ENCODE measurements at places on chromosomes 6 and 20.

DNA sequence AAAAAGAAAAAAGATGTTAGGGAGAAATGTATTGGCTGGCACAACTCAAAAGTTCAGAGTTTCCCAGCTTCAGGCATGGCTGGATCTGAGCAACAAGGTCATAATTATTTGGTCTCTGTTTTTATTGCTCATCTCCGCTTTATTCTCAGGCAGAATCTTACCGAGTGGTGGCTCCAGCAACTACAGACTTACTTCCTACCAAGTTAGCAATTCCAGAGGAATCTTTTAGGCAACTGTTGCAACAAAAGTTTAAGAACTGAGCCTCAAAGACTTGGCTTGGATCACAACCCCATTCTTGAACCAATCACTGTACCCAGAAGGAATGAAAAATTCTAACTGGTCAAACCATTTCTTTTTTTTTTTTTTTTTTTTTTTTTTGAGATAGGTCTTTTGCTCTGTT, 35.5 kb upstream of the NCOA3 start:
- DNase-seq, result no peak

GRCh38 chr6:130964289-130964688, 98.8 kb downstream of the EPB41L2 start:
- no peak for DNase-seq

- no peak for DNase-seq
Observed at GRCh38 chr6:108556866-108557493, 3.7 kb upstream of the FOXO3 start.

DNA sequence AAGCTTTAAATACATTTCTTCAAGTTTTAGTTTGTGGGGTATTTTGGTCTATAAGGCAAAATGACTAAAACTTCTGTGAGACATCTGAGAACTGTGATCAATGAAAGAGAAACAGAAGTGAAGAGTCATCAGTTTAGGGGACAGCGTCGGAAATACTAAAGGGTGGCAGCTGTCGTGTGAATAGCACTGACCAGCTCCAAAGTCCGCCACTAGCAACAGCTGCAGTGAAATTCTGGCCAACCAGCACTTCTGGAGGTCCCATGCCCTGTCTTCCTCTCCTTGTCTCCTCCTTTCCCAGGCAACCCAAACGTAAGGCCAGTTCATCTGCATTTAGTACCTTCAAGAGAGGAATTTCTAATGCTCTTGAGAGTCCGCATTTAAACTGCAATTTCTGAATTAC, 87.5 kb downstream of the DACT2 start:
- no peak for DNase-seq

DNA sequence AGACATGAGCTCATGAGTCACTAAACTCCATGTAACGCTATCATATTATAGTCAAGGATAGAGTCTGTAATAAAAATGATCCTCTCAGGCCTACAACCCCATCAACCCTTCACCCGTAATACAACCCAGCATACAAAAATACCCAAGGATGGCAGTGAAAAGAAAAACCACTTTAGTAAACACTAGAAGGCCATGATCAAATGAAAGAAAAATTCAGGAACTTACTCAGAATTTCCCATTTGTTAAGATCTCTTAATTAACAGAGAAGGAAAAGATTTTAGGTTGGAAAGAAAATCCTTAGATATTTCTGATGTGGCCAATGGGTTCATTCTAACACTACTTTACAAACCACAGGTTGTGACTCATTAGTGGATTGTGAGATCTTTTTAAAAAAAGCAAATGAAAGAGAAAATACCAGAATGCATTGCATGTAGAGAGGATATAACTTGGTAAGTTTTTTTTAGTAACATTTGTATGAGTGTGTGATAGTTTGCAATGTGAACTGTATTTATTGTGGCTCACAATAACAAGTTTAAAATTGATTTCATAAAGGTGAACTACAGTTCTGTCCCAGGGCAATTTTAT, 8.0 kb upstream of the UBE2J1 start:
- no peak for DNase-seq

- no peak for DNase-seq
Observed at GRCh38 chr6:70739534-70739933, 71.9 kb downstream of the SMAP1 start.

DNA sequence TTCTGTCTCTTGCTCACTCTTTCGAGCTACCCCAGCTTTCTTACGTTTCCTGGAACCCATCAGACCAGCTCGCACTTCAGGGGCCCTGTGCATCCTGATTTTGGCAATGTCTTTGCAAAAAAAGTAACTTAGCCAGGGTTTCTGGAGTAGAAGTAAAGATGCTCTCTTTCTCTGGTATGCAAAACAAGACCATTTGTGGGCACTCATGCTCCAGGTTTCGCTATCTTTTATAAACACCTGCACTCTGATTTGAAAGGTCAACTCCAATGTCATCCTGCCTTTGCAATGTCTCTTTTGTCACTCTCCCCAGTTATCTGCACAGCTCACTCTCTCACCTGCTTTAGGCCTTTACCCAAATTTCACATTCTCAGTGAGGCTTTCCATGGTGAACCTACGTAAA, 869.1 kb downstream of the QKI start:
- no peak for DNase-seq
